ENCODE measurements at places on chromosomes 12 and 14. TPM values are rescaled to one million over a fixed set of nuclear protein-coding genes. Genes with fewer than 3 reads are reported as not detected.

The KSR2 gene
- total RNA-seq, result 0.01 TPM

The SERPINA4 gene
- 39.1 TPM for total RNA-seq

The ARF6 gene
- total RNA-seq, result 31.9 TPM

The LPAR5 gene
- 0.07 TPM for total RNA-seq

The MORN3 gene
- 2.0 TPM for total RNA-seq

The PLEKHD1 gene
- total RNA-seq, result not detected

The LHX5 gene
- total RNA-seq, result not detected

The TTC6 gene
- total RNA-seq, result 27.4 TPM

The SLC2A3 gene
- 22.6 TPM for total RNA-seq

The CDH24 gene
- total RNA-seq, result 0.69 TPM

The HOXC6 gene
- total RNA-seq, result not detected

The FAR2 gene
- not detected for total RNA-seq

The KRT2 gene
- total RNA-seq, result not detected

The OR6C2 gene
- total RNA-seq, result not detected

The KCNMB4 gene
- total RNA-seq, result 0.84 TPM
